ENCODE measurements at places on chromosomes 6 and 20. TPM values are rescaled to one million over a fixed set of nuclear protein-coding genes. Genes with fewer than 3 reads are reported as not detected.

The CDSN gene
- not detected for total RNA-seq

The GGTLC1 gene
- not detected for total RNA-seq

The ANKRD66 gene
- total RNA-seq, result not detected

The TUBB2B gene
- total RNA-seq, result 2.5 TPM

The MEP1A gene
- total RNA-seq, result not detected

DNA sequence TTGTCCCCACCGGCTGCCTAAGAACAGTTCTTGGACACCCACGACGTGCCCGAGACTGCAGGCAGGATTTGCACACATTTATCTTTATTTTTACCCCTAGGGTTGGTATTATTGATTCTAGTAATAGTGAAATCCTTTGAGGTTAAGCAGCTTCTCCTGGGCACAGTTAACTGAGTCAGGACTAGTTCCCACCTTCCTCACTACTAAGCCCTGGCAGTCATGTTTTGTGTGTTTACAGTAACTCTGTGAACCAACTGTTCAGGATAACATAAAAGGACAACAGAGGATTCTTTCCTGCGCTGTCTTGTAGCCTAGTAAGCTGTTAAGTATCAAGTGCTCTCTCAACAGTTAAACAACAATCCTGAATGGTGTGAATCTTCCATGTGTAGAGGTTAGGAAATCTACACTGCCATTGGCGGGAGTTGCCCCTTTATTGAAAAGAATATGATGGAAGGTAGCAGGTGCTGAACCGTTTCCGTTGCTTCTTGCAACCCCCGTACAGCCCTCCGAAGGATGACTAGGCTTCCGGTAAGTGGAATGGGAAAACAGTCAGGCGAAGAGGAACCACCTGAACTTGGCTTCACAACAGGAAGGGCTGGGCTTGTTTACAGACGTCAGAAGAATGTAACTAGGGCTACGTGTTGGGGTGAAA lies 979 bp upstream of the SOD2 start:
- no peak for DNase-seq

GRCh38 chr6:117496383-117496990 lies 14.0 kb downstream of the DCBLD1 start:
- no peak for DNase-seq

GRCh38 chr20:31823360-31824124 lies 4.4 kb downstream of the MYLK2 start:
- no peak for DNase-seq

- DNase-seq, result no peak
Measured at GRCh38 chr20:18705910-18706309, 107.7 kb upstream of the SCP2D1 start.

DNA sequence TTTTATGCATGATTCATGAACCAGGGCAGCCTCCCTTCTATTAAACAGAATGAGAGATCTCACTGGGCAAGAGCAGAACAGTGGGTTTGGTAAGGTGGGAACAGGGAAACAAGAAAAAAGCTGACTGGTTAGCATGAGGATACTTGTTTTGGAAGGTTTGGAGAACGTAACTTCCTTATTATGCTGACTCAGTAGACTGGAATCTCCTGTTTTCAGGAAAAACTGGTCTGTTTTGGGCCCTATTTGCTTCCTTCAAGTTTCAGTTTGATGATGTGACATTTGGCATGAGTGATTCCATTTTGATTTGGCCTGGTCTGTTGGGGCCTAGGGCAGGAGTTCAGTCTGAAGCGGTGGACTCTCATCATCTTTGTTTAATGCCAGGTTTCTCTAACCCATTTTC lies 172.0 kb downstream of the MYLK4 start:
- DNase-seq, result no peak

GRCh38 chr20:24721891-24722568 lies 227.0 kb upstream of the CST7 start:
- DNase-seq, result no peak
